Hematopoietic multipotent progenitor cell treated with erythropoietin and hydrocortisone succinate and interleukin-3 and kit ligand, for 17 days (in vitro differentiated cells): ENCODE measurements at places on chromosomes 11 and 22.

- DNase-seq, result no peak
Observed at GRCh38 chr11:29957431-29957830, 59.4 kb downstream of the KCNA4 start.

GRCh38 chr11:62340269-62340901 is 3.1 kb downstream of the ASRGL1 start:
- DNase-seq, result peak; percentile 27

DNA sequence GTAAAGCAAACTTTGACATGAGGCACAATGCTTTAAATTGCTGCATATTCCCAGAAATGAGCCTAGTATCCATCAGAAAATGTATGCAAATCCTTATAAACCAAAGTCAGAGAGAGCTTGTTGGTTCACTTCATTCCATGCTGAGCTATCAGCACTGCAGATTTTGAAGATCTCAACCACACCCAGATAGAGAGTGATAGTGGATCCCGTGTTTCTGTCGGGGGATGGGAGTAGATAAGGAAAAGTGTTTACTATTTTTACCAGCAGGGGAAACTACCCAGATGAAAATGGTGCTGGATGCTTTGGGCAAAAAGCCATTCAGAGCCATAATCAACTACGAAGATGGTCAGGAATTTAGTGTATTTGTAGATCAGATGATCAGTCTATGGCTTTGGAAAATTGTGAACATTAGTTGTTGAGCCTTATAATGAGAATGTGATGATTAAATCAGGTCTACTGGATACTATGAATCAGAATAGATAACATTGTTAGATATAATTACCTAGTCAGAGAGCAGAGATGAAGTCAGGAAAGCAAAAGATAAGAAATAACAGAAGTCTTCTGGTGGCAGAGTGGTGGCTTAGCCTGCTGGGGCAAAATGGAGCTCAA is 10.8 kb downstream of the OR51B6 start:
- DNase-seq, result no peak

- DNase-seq, result no peak
Observed at GRCh38 chr11:119422809-119423508, at the start of gene THY1. Gene THY1 (minus strand): TSS chr11:119423172. CDS start chr11:119420905, 2,267 bp downstream.

- DNase-seq, result no peak
Observed at GRCh38 chr11:121887569-121887968, 228.4 kb downstream of the BLID start.

- DNase-seq, result no peak
Observed at GRCh38 chr11:109998921-109999320, 94.3 kb upstream of the ZC3H12C start.

- DNase-seq, result no peak
Observed at GRCh38 chr22:45880716-45881523, 96.0 kb downstream of the WNT7B start.

DNA sequence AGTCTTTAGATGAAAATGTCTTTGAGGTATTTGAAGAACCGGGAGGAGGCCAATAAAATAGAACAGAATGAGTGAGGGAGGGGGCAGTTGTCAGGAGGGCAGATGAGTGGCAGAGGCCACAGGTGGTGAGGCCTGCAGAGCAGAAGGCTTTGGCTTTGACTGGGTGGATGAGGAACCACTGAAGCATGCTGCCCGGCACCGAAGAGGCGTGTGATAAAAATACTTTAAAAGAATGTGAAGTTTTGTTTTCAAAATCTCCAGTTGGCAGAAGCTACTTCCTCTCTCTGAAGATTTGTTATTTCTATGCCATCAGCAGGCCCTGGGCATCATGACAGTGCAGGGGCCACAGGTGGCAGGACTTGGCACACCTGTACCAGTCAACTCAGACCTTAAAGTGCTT is 6.3 kb downstream of the MS4A12 start:
- DNase-seq, result no peak

GRCh38 chr11:85347291-85347690 is 279.9 kb downstream of the DLG2 start:
- DNase-seq, result no peak

- DNase-seq, result no peak
Observed at GRCh38 chr11:98365190-98365589, 655.6 kb upstream of the CNTN5 start.

DNA sequence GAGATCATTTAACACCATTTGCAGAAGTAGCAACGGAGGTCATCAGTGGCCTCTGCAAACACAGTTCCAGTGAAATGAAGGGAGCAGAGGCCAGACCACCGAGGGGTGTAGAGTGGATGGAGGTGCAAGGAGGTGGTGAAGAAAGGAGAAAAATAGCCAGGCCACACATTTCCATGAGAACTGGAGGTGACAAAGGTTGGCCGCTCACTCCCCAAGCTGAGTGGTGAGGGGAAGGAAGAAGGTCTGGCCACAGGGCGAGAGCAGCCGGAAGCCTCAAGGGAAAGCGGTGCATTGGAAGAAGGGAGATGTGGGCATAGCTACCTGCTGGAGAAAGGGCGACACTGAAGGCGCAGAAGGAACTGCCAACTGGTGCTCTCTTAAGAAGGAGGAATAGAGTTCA is 20.1 kb upstream of the TMPRSS4 start:
- no peak for DNase-seq

GRCh38 chr11:126914941-126915340 is 85.6 kb downstream of the KIRREL3 start:
- no peak for DNase-seq

DNA sequence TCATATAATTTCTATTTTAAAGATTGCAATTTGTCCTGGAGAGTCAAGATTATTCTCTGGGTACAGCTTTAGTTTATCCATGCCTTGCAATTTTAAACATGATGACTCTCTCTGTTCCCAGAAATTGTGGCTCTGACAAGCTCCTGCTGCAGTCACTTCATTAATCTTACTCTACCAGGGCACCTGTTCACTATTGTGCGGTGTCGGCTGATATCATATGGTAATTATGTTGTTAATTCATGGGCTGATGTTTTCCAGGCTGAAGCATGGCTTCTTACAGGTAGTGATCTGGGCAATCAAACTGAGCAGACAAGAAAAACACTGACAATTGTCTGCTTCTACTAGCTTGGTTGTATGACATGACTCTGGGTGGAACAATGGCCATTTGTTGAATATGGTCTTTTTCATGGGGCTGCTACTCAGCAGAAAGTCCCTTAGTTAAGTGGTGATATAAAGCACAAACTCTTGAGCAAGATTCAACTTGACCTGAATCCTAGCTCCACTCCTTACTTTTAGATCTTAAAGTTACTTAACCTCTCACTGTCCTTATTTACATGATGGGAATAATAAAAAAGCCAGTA is 230.7 kb downstream of the FAT3 start:
- no peak for DNase-seq

- peak; percentile 59 for DNase-seq
Observed at GRCh38 chr11:75325713-75326438, 25.6 kb downstream of the ARRB1 start.

GRCh38 chr11:129417458-129417857 is 41.8 kb downstream of the BARX2 start:
- DNase-seq, result no peak

DNA sequence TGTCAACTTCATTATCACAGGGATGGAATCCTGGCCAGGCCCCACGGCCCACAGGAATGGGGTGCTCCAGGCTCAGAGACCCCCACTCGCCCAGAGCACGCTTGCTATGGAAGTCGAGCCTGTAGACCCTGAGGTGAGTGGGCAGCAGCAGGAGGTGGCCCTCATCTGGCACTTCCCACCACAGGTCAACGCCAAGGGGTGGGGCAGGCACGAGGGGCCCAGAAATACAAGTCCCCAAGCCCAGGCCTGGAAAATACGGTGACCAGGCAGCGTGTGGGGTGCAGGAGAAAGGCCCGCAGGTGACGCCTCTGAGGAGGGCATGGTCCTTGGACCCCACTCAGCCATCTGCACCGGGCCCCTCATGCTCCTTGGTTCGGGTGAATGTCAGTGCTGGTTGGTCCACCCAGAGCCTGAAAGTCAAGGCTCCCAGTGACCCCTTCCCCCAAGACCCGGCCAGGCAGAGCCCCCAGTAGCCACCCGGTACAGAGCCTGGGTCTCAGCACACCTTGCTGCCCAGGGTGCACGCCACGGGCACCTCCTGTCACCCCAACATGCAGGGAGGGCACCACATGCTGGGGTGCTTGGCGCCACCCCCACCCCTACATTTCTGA is 2.4 kb downstream of the MOB2 start:
- DNase-seq, result no peak

DNA sequence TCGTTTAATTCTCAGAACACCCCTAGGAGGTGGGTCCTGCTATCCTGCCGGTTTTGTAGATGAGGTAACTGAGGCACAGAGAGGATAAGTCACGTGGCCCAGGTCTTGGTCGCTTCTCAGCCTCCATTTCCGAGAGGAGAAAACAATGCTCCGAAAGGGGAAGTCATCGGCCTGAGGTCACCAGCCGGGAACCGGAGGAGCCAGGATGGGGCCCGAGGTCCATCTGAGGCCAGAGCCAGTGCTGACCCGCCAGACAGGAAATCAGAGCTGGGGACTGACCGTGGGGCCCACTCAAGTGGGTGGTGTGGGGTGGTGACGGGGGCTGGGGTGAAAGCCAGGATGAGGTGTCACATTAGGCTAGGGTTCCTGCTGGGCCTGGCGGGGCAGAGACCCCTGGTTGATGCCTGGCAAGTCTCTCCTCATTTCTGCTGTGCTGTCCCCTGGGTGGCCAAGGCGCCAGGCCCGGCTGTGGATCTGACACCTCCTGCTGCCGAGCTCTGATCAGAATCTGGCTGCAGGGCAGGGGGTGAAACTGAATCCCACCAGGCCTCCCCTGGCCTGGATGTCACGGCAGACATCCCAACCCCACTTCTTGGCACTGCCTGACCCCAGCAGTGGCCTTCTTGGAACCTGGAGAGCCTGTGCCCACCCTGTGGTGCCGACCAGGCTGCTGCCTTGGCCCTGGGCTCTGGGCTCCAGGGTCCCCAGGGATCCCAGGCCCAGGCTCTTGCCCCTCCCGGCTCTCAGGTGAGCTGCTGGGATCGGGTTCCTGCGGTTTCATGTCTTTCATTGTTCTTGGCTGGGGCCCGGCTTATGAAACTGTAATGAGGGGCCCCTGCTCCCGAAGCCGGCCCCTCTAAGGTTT is 12.0 kb downstream of the TRIOBP start:
- no peak for DNase-seq

- DNase-seq, result no peak
Observed at GRCh38 chr11:111759376-111759775, 6.8 kb downstream of the PPP2R1B start.

DNA sequence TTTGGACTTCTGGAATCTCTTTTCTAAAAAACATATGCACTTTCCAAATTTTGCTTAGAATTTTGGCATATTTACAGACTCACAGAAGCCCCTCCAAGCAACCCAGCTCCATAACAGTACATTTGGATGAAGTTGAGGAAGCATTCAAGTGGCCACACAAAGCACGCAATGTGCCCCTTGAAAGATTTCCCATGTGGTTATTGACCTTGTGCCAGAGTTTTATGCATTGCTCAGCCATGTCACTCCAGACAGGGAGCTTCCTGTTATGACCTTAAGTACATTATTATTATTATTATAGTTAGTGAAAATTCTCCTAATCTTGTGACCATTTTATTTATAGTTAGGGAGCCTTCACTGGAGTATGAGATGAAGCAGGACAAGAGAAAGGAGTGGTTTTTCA is 35.0 kb upstream of the BDNF start:
- no peak for DNase-seq

DNA sequence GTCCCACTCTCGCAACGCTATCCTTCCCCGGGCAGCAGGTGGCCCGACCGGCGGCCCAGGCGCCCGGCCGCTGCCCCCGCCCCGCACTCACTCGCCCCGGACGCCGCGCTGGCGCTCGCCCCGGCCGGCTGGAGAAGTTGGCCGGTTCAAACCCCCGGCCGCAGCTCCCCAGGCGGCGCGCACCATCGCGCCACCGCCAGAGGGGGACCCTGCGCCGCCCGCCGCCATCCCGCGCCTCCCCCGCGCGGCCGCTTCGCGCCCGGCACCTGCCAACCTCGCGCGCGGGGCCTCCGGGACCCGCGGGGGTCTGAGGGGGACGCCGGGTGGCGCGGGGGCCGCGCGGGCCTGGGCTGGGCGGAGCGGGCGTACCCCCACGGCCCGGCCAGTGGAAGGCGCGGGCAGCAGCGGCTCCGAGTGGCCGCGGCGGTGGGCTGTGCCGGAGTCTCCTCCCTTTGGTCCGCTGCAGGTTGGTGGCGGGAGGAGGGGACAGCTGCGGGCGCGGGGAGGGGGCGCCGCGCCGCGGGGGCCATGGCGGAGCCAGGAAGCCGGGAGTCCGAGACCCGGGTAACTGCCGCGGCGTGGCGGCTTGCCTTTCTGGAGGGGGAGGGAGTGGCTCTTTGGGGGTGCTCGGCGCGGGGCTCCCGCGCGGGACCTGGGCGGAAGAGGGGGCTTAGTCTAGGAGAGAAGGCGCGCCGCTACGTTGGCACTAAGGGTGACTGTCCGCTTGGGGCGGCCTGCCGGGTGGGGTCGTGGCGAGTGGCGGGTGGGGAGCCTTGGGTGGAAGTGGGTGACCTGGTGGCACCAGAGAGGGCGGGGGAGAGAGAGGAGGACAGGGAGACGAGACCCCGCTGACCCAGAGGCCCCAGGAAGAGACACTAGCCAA is at the start of the genes MPST and TST:
TSS of gene MPST (plus strand) at position 434 of the 883 bp plus-strand sequence. CDS start at position 529, 95 bp downstream.
TSS of gene TST (minus strand) at position 139 of the 883 bp plus-strand sequence. CDS start 715 bp downstream, outside the sequence.
- DNase-seq, result peak; percentile 54

- DNase-seq, result no peak
Observed at GRCh38 chr11:130464291-130464812, 15.9 kb downstream of the ADAMTS15 start.

GRCh38 chr22:40665312-40665711 is 14.0 kb upstream of the MCHR1 start:
- no peak for DNase-seq

DNA sequence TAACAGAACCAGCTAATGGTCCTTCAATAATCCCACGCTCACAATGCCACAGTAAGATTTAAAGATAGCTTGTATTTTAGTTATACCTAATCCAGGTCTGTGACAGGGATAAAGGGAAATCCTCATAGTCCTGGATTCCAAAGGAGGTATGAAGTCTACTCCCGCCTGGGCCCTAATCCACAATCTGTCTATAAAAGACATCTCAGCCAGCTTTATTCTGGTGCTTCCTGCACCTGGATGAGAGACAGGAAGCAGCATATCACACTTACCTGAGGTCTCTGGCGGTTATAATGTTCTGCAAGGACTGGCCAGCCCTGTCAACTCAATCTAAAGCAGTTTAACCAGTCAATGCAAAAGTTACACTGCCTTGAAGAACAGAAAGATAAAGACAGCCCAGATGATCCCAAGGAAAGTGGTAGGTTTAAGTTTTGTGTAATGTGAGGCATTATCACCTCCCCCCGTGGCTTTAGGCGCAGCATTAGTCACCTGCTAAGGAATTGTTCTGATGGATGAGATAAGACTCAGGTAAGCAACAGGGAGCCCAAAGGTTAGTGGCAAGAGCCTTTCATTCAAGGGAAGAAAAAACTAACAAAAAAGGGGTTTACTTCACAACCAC is 57.6 kb downstream of the PLEKHA7 start:
- no peak for DNase-seq
